Activated CD4-positive, alpha-beta T cell treated with anti-CD3 and anti-CD28 coated beads for 4 hours (primary cell): ENCODE measurements at places on chromosomes 11 and 22.

GRCh38 chr22:26550498-26551033, 38.3 kb upstream of the TFIP11 start:
- no peak for DNase-seq

GRCh38 chr11:101476191-101476590, 107.6 kb downstream of the TRPC6 start:
- DNase-seq, result no peak

GRCh38 chr11:65613091-65613928, 711 bp downstream of the MAP3K11 start:
- no peak for DNase-seq

DNA sequence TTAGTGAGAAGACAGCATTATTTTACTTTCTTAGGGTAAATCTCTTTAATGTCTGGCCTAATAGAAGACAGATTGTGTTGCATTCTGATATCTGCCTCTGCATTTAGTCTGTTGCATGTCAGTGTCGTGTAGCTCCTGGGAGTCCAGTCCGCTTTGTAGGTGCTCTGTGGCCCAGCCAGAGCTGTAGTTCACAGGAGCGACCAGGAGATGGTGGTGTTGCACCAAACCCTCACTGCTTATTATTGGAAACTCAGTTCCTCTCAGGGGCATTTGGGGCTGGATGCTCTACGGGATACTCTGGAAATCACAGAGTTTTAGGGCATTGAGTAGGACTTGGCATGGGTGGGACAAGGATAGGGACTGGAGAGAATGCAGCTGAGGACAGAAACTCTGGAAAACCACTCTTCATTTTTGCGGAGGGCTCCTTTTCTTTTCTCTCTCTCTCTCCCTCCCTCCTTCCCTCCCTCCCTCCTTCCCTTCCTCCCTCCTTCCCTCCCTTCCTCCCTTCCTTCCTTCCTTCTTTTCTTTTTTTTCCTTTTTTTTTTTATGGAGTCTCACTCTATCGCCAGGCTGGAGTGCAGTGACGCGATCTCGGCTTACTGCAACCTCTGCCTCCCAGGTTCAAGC, 21.7 kb downstream of the MIAT start:
- DNase-seq, result peak; percentile 68

DNA sequence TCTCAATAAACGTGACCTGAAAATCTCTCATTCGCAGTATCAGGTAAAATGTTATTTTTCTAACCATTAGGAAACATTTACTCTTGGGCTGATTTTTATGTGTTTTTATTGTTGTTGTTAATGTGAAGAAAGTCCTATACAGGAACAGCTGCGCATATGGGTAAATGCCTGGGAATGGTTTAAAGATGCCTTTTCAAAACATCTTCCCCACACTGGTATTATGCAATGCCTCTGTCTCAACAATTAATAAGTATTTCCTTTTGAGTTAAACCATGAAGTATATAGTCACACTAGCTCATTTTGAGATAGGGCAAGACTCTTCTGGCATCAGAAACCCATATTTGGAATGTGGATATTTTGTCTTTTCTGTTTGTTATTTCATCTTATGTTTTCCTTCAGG, 13.7 kb upstream of the LIN7C start:
- DNase-seq, result no peak

GRCh38 chr11:34335331-34335730, 22.5 kb downstream of the ABTB2 start:
- no peak for DNase-seq

DNA sequence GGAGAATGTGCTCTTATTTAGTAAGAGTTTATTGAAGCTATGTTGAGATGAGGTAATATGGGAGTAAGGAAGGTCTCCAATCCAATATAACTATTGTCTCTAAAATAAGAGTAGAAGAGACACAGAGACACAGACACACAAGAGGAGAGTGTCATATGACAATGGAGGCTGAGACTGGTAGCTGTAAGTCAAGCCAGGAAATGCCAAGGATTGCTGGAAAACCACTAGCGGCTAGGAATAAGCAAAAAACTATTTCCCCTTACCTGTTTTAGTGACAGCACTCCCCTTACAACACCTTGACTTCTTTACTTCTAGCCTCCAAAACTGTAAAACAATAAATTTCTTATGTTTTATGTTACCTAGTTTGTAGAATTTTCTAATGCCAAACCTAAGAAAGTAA, 1652.8 kb downstream of the LRRC4C start:
- DNase-seq, result no peak

- DNase-seq, result no peak
Observed at GRCh38 chr11:12901874-12902481, 107.1 kb upstream of the RASSF10 start.

DNA sequence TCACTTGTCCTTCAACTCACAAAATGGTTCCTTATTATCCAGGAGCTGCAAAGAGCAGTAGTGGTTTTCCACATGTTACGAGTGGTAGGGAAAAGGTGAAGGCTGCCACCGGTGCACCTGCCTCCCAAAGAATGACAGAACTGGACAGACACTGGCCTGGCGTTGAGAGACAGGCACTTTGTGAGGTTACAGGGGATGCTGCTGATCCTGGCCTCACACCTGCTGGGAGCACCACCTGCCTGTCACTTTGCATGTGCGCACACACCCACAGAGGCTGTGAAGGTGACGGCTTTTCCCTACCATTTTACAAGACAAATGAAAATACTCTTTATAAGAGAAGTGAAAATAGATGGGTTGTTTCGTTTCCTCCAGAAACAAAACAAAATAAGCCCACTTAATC, 175.3 kb upstream of the B3GAT1 start:
- DNase-seq, result no peak
